ENCODE measurements at places on chromosomes 5 and 9.

DNA sequence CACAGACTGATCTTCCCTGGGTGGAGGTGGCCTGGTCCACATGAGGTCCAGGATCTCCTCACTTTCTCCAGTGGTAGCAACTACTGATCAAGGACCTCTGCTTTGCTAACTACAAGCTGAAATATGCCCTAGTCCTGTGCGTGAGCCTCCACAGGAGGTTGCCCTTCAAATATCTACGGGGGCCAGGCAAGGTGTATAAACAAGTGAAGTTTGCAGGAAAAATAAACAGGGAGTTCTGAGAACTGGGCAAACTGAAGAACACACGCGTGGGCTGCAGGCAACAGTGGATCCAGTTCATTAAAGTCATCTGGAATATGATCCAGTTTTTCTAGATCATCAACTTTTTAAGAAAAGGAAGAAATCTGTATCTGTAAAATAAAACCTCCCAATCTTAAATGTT is 167.5 kb upstream of the NR3C1 start:
- DNase-seq = no peak

DNA sequence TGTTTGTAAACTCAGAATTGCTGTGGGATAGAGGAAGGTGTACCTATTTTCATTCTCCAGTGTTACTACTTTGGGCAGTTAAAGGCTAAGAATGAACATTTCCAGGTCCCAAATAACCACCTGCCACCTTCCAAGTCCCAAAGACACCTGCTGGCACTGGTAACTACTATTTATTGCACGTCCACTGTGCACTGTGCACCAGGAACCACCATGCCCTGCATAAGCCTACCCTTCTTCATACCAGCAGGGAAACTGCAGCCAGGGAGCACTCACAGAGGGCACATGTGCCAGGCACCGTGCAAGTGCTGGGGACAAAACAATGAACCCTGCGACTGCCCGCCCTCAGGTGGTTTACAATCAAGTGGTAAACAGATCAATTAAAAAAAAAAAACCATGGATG is 34.9 kb downstream of the RAPGEF1 start:
- no peak for DNase-seq

DNA sequence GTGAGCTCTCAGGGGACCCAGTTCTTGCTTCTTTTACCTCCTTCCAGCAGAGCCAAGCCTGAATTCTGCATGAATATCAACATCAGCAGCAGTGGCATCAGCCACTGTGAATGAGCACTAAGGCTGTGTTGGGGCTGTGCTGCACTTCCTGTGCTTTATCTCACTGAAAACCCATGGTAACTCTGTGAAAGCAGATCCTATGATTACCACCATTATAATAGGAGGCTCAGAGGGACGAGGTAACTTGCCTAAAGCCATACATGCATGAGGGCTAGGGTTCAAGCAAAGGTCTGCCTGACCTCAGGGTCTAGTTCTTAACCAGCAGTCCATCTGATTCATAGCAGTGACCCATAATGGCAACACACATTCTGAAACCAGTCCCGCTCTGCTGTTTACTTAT is 60.5 kb upstream of the RAPGEF1 start:
- no peak for DNase-seq

DNA sequence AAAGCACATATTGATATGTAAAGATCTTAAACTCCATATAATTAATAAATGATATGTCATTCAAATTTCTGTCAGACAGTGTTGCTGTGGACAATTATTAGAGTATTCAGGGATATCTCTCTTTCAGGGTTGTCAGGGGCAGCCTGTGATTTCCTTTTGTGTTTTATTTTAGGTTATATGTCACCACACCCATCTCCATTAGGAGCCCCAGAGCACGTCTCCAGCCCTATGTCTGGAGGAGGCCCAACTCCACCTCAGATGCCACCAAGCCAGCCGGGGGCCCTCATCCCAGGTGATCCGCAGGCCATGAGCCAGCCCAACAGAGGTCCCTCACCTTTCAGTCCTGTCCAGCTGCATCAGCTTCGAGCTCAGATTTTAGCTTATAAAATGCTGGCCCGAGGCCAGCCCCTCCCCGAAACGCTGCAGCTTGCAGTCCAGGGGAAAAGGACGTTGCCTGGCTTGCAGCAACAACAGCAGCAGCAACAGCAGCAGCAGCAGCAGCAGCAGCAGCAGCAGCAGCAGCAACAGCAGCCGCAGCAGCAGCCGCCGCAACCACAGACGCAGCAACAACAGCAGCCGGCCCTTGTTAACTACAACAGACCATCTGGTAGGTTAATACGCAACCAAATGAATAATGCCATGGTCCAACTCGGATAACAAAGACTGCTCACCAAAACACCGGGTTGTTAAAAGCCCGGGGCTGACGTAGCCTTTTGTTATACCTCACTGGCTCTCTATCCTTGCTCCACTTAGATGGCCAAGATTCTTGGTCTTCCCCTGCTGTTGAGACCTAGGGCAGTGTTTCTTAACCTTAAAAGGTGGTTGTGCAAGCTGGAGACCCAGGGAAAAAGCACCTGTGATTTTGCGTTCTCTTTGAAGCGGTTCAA is 24.4 kb downstream of the SMARCA2 start:
- DNase-seq = no peak

GRCh38 chr5:337563-338130 is 16.1 kb downstream of the AHRR start:
- DNase-seq = no peak

DNA sequence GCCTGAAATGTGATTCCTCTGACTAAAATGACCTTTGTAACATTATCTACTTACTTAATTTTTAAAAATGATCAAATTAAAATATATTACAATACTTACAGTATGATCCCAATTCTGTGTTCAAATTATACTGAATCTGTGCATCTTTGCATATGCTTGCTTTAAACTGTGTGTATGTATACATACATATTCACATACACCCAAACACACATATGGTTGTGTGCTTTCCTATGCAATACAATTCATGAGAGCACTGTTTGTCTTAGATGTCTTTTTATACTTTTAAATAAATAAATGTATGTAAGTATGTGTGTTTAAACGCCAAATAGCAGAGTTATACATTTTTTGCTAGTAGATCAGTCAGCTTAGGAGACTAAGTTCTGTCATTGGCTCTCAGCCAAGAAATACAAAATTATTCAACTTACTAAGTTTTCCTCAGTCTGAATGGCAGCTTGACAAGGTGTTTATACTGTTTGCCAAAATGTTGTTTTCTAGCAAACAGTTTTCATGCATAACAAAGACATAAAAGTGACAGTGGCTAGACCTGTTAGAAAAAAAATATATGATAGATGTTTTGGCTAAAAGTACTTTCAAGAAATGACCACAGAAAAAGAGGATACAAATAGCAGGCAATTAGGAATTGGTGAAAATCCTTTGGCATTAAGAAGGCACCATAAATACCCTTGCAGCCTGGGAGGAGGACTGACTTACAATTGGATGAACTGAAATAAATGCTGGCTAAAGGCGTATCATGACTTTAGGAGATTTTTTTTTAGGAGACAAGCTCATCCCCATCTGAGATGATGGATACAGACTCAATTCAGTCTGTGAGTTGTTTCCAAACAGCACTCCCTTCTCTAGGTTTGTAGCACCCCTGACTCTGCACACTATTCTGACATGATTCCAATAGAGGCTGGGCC is 7.9 kb downstream of the TICAM2 start:
- DNase-seq = no peak

Data from AG09319 (cell line).